ENCODE measurements at places on chromosomes 11 and 22.

DNA sequence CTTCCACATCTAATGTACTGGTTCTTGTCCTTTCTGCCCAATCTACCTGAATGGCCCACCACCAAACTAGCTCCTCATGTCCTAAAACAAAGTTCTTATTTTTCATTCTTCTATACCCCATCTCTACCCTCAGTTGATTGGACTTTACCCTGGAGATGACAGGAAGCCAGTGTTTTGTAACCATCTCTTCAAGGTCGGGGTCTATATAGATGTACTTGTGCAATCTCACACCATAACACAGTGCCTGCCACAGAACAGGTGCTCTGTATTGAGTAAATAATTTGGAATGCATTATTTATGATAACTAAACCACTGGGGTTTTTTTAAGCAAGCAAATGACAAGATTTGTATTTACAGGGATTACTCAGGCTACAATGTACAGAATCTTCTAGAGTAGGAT, 76.7 kb upstream of the FAM181B start:
- no peak for DNase-seq

GRCh38 chr22:46758867-46759290, 3.6 kb upstream of the TBC1D22A start:
- no peak for DNase-seq

DNA sequence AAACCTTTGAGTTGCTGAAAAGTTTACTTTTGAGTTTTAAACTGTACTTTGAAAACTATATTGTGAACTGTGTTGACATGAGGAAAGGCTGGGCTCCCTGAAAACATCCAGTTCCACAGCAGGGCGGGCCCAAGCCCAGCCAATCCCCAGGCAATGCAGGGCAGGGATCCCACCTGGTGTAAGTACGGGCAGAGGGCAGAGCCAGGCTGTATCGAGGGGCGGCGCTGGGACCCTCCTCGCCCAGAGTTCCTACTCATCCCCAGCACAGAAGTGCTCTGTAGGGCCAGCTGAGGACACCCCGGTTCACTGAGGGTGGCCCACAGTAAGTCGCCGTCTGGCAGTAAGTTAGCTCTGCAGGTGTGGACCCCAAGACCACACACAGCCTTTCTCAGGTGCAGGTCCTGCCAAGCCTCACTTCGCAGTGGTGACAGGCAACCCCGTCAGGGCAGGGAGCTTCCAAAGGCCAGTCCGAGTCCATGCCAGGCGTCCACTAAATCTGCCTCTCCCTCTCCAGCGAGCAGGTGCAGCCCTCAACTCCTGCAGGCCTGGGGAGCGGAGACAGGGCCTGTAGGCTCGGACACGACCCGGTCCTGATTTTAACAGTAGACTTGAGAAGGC, 6.3 kb downstream of the RASSF7 start:
- DNase-seq, result no peak

- no peak for DNase-seq
Measured at GRCh38 chr22:47207846-47208554, 445.6 kb downstream of the TBC1D22A start.

GRCh38 chr11:126348806-126349582, 6.5 kb upstream of the ST3GAL4 start:
- DNase-seq, result no peak

DNA sequence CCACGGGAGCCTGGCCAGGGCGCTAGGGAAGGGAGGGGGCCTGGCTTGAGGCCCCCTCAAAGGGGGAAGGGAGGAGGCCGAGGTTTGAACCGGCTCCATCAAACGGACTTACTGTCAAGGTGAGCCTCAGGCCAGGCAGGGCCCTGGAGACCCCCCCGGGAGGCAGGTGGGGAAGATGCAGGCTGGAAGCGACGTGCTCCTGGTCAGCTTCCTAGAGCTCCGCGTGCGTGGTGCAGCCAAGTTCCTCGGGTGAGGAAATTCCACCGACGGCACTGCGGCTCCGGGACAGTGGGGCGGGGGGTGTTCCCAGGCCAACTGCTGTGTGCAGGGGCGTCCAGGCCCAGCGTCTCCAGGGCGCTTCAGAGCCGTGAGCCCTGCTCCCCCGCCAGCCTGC, 7.2 kb upstream of the TRABD start:
- DNase-seq, result no peak

DNA sequence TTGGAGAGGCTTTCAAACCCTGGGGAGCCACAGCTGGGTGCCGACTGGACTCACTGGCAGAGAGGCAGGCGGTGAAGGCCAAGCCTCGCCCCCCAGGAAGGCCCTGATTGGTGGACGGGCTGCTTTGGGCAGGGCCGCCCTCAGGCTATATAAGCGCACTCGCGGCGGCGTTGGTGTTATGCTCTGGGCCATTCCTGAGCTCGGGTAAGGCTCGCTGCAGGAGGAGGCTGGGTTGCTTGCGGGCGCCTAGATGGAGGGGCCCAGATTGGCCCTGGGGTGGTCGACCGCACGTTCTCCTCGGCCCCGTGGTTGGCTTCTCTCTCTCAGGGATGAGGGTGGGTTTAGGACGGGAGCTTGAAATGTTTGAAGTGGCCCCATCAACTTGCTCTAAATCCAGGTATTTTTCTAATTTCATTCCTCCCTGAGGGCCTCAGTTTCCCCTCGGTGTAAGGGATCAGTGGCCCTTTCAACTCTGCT, at the start of gene SPDYC:
TSS of gene SPDYC (plus strand) at position 176 of the 477 bp plus-strand sequence. CDS start 1,125 bp downstream, outside the sequence.
- no peak for DNase-seq

DNA sequence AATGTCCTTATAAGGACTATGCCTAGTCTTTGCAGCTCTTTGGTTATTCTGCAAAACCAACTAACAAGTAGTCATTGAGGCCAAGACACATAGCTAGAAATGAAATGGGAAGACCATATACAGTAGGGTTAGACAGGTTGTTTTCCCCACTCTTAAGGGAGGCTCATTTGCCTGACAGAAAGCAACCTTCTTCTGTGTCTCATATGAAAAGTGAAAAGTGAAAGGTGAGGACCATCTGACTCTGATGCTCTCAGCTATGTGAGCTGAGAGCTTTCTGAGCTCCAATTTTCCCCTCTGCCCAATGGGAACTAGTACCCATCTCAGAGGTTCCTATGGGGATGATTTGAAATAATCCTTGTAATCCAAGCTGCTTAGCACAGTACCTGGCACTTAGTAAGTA, 142.0 kb upstream of the BDNF start:
- no peak for DNase-seq

- no peak for DNase-seq
Measured at GRCh38 chr11:19814421-19814820, 101.8 kb downstream of the NAV2 start.

DNA sequence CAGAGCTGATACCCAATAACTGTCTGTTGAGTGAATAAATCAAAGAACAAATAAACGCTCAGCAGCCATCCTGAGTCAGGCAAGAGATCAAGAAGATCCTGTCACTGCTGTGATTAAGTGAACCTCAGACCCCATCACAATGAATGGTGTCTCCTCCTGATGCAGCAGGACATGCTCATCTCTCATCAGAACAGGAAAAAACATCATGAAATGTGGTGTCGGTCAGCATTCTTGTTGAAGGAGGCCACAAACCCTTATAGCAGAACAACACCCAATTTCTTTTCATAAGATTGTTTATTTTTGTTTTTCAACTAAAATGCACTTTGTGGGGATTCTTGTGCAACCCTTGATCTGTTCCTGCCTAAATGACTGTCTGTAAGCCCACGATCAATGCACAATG, 60.3 kb downstream of the SYTL2 start:
- DNase-seq, result no peak

GRCh38 chr11:105219670-105220069, 80.1 kb upstream of the CARD18 start:
- no peak for DNase-seq

- DNase-seq, result no peak
Measured at GRCh38 chr22:31442768-31443489, 43.5 kb downstream of the DRG1 start.

Data from activated CD4-positive, alpha-beta T cell treated with anti-CD3 and anti-CD28 coated beads, Interleukin-2, amount 50 U/mL, for 4 hours (primary cell).